ENCODE measurements at places on chromosomes 4 and X.

- DNase-seq, result no peak
Measured at GRCh38 chrX:7076245-7076661, 71.3 kb upstream of the STS start.

DNA sequence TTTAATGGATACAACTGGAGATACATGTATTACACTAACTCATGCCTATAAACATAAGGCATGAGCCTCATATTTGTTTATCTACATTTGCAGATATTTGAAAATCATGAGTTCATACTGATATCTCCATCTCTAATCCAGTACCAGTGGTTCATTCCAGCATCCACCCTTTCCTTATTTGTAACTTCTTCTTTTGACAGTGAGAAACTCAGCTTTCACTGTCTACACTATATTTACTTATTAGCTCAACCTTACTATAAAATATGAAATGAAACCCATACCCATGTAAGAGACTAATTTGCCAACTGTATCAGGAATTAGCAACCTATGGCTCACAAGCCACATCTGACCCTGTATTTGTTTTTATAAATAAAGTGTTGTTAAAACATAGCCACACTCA, 161.9 kb upstream of the GPRIN3 start:
- no peak for DNase-seq

DNA sequence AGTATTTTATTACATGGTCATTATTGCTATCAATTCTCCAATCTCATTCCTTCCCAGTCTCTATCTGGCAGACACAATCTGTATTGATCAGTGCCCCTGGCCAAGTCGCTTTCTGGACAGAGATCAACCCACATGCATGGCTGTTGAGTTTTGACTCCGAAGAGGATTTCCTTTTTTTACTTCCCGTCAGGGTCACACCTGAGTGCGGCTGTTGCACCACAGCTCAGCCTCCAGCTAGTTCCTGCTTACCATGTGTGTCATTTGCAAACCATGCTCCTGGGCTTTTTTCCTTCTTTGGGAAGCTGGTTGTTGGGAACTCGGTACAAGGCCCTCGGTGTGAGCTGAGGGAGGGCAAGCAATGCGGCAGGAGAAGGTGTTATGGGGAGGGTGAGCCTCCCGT, 11.7 kb downstream of the MAGED2 start:
- no peak for DNase-seq

GRCh38 chrX:2507196-2507595, 6.4 kb upstream of the DHRSX start:
- no peak for DNase-seq

- no peak for DNase-seq
Measured at GRCh38 chr4:188439641-188440311, 300.5 kb downstream of the TRIML1 start.

DNA sequence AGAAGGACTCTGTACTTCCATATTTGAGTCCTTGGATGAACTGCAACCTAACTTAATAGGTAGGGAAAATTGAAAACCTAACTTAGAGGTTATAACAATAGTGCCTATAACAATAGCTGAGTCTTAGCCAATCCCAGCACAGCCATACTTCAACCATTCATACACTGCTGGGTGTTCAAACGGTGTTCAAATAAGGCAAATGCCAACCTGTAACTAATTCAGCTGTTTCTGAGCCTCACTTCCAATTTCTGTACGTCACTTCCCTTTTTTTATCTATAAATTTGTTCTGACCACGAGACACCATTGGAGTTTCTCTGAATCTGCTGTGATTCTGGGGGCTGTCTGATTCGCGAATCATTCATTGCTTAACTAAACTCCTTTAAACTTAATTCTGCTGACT, 9.6 kb upstream of the GRSF1 start:
- DNase-seq, result peak; percentile 29

- peak; percentile 63 for DNase-seq
Measured at GRCh38 chrX:19748896-19749680, 138.3 kb downstream of the SH3KBP1 start.

DNA sequence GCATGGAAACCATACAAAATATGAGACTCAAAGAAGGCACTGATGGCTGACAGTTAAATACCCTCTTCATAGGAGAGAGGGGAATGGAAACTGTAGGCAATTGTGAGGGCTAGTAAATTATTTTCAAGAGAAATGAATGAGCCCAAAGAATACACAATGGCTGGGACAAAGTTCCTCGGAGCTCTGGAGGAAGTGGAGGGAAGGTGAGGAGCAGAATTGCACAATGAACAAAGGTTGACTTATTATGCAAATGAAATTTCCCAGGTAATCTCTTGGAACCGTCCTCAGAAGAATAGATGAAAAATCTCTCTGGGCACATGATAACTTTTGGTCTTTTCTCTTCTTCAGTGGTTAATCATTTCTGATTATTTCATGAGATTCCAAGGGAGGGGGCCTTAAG, 202.6 kb upstream of the VCX start:
- DNase-seq, result no peak

DNA sequence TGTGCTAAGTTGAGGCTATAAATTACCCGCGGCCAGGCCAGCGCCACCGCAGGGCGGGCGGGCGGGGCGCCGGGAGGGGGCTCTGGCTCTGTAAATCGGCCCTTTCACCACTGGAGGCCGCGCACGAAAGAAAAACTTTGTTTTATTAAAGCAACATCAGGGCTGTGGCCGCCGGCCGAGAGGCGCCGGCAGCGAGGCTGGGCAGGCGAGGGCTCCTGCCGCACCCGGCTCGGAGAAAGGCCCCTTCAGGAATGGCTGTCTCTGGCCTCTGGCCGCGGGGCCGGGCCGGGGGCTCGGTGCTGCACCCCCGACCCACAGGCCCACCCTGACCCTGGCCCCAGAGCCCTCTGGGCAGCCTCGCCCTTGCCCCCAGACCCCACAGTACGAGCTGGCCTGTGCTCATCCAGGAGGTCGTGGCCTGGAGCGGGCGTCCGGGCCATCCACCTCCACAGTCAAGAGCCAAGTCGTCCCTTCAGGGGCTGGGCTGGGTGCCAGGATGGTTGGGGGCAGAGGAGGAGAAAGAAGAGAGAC, 29.5 kb upstream of the FGFR3 start:
- DNase-seq, result no peak

DNA sequence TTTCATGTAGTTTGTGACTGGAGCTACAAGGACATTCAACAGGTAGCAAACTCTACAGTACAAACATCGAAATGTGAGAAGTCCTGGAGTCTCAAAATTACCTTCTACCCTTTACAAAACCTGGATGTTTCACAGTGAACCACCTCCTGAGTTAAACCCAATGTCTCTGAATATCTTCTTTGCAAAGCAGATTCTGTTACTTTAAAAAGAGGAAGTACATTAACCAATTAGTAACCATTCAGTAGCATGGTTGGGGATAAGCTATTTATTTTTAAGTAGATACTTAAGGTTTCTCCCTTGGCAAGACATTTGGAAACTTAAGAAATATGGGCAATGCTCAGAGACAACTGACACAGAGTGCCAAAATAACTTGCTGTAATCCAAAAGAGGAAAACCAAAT, 371.9 kb upstream of the NWD2 start:
- no peak for DNase-seq

GRCh38 chr4:54386042-54386669, 157.1 kb downstream of the PDGFRA start:
- no peak for DNase-seq

- DNase-seq, result no peak
Measured at GRCh38 chrX:99703473-99703872, 706.6 kb downstream of the PCDH19 start.

- DNase-seq, result no peak
Measured at GRCh38 chr4:182764642-182765041, 152.5 kb downstream of the DCTD start.

- no peak for DNase-seq
Measured at GRCh38 chrX:150012647-150013381, 74.5 kb upstream of the EOLA2 start.

GRCh38 chr4:14078326-14078725, 450.8 kb upstream of the BOD1L1 start:
- DNase-seq, result no peak

DNA sequence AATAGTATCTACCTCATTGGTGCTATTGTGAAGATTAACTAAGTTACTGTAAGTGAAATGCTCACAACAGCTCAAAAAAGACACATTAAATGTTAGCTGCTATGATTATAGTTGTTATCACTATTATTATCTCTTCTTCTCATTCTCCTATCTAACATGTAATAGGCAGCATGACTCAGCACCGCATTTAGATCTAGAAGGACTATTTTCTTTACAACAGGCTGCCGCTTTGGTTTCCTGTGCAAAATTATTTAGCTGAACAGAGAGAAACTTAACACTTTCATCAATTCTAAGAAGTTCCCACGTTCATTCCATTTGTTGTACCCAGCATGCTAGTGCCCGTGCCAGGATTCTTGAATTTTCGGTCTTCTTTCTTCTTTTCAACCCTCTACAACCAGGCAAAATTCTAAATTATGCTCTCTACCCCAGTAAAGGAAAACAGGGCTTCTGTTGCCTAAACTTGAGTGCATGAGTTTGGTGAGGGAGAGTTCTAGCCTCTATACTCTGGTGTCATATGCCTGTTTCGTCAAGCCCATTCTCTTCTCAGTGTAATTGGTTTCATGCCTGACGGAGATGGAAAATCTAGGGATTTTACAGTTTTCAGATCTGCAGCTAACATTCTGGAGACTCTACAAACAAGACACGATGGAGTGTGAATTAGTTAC, 378.9 kb downstream of the PPP1R2C start:
- no peak for DNase-seq

- DNase-seq, result no peak
Measured at GRCh38 chr4:142222127-142222526, 585.7 kb downstream of the IL15 start.

- DNase-seq, result no peak
Measured at GRCh38 chr4:113446019-113446418, 315.5 kb downstream of the CAMK2D start.

DNA sequence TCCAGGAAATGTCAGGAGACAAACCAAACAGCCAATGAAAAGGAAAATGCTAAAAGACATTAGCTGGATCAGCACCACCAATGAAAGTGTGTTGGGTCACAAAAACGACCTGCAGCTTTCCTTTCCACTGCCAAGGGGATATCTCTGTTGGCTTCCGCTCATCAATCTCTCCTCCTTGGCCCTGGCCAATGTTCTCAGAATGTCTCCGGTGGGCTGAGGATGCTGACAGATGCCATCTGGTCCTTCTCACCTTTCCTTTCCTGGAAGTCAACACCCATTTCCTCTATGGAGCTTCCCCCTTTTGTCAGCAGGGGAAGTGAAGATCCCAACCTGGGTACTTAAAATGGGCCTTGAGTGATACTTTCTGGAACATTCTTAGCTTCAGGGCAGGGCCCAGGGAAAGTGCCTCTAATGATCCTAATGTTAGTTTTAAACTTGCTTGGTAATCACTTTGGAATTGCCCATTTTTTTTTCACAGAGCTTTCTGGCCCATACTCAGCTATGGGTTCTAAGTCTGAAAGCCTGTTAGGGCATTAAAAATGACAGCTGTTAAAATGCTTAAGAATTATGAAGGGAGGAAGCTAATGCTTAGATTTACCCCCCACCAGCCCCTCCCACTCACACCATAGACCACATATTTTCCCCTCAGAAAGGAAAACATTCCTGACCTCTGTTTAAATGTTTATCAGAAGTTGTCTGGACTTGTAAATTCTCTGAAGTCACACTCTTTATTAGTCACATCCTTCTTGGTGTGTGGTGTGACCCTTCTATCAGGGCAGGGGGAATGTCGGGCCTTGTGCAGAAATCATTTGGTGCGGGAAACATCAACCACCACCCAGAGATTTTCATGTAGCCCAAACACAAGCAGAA, 29.2 kb downstream of the IGFBP7 start:
- DNase-seq, result no peak

DNA sequence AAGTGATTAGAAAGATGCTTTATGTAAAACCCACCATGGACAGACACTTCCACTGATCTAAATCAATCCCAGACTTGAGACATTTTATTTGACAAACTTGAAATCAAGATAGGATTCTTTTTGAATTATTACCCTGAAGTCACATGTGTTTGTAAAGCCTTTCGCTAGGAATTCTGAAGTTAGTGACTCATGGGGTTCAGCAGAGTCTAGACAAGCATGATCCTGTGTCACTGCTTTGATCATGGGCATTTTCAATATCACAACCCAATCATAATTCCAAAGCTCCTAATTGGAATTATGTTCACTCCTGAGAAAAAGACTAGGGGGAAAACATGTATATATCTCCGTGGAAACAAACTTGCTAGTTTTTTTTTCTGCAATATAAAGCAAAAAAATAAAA, 67.5 kb upstream of the BMP3 start:
- no peak for DNase-seq

GRCh38 chr4:68163754-68164153, 34.1 kb upstream of the TMPRSS11F start:
- no peak for DNase-seq

DNA sequence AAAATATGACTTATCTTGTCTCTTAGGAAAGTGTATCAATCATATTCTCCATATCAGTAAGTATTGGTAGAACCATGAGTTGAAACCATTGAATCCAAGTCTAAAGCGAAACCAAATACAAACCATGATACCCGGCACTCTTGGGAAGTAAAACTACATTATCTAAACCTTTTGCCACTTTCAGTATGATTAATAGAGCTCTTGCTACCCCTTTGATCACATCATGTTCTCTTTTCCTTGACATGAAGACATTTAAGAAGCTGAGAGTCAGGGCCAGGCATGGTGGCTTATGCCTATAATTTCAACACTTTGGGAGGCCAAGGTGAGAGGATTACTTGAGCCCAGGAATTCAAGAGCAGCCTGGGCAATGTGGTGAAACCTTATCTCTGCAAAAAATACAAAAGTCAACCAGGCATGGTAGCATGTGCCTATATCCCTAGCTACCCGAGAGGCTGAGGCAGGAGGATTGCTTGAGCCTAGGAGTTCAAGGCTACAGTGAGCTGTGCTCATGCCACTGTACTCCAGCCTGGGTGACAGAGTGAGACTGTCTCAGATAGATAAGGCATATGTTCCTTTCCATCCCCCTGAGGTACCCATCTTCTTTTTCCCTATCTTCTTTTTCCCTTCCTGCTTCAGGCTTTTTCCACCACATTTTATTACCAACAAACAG, 45.4 kb downstream of the CEP135 start:
- no peak for DNase-seq

GRCh38 chrX:100368167-100368566, 41.9 kb downstream of the PCDH19 start:
- DNase-seq, result no peak

- DNase-seq, result peak; percentile 3
Measured at GRCh38 chrX:135556055-135556454, 35.6 kb downstream of the INTS6L start.

- DNase-seq, result peak; percentile 81
Measured at GRCh38 chr4:87732033-87732765, 67.2 kb upstream of the IBSP start.

GRCh38 chr4:73762409-73762808, 22.0 kb downstream of the CXCL8 start:
- peak; percentile 79 for DNase-seq

- DNase-seq, result no peak
Measured at GRCh38 chr4:186161138-186161537, 30.2 kb upstream of the CYP4V2 start.

Measured in CD14-positive monocyte (primary cell).